DMS79 (cell line): ENCODE measurements at places on chromosomes 4 and X.

GRCh38 chrX:103236296-103236695, 18.7 kb downstream of the TCEAL8 start:
- DNase-seq, result no peak

DNA sequence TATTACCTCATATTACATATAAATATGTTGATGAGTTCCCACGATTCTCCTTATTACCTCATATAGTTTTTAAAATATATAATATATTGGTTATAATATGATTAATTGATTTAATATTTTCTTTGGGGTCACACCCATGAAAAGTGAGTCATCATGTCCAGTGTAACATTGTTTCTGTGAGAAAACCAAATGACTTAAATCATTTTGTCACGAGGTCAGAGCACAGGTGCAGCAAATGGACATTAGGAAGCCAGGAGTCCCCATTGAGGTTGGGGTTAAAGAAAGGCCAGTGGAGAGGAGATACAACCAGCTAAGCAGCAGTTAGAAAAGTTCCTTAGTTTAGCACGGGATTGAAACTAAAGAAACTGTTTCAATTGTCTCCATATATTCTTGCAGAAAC, 133.9 kb upstream of the RAPGEF2 start:
- no peak for DNase-seq

DNA sequence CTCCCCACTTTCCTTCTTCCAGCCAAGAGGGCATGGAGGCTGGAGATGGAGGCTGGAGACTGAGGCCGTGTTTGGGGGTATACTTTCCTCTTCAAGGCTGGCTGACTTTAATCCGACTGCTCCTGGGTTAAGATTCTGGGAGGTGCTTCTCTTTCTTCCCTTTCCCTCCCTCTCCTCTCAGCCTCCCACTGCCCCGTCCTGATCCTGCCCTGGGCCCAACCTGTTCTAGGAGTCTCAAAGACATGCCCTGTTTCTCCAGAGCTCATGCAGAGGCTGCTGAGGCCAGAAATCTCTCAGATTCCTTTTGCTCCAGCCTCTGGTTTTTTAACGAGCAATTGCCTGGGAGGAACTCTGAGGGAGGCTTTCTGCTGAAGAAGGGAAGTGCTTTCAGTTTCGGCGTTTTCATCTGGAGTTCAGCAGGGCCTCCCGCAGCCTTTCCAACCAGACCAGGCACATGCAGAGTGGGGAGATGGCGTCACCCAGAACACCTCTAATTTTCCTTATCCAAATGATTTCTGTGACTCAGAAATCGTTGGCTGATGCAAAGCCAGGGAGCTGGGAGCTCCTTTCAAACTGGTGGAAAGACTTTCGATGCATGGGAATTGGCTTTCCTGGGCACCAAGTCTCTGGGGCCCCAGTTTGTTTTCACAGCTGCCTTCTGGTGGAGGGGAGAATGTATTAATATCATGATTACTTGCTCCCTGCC, 34.5 kb upstream of the FAM9C start:
- DNase-seq, result no peak

DNA sequence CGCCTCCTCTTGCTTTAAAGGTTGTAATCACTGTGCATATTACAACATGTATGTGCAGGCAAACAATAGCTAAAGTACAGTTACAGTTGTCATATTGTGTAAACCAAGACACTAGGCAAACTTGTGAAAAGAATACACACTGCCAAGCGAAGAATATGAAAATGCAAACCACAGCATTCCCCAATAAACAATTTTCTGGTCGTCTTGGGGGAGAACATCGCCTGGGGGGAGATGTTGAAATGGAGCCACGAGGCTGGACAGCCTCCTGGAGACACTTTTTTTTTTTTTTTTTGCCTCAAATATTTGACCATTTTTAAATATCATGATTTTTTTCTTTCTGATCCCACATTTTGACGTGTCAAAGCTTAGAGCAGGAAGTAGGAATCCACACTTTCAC, 51.7 kb upstream of the PDLIM3 start:
- DNase-seq, result no peak

GRCh38 chr4:42216664-42217063, 64.2 kb upstream of the BEND4 start:
- no peak for DNase-seq
